ENCODE measurements at places on chromosomes 4 and X.

DNA sequence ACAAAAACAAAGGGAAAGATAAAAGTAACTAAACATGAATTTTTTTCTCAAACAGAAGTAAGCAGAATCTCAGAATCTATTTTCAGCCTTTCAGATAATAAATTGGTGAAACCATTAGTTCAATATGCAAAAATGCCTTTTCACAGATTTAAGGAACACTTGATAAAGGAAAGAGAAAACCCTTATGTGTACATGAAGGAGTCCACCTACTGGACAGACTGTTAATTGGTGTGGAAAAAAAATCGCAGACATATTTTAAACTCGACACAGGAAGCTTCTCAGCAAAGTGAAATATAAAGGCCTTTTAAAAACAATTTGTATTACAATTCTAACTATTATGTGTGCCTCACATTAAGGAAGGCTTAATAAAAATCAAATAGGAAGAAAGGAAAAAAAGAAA, 22.3 kb downstream of the COX7B2 start:
- DNase-seq = no peak

DNA sequence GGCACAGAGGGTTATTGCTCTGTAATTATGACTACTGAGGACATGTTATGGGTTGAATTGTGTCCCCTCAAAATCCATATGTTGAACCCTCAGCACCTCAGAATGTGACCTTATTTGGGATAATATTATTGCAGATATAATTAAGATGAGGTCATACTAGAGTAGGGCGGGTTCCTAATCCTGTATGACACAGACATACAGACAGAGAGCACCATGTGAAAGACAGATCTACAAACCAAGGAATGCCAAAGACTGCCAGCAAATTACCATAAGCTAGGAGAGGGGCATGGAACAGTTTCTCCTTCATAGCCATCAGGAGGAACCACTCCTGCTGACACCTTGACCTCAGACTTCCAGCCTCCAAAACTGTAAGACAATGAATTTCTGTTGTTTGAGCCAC, 115.2 kb upstream of the OTUD4 start:
- DNase-seq = no peak

- DNase-seq = peak; percentile 83
Measured at GRCh38 chr4:13705521-13706041, 78.1 kb upstream of the BOD1L1 start.

DNA sequence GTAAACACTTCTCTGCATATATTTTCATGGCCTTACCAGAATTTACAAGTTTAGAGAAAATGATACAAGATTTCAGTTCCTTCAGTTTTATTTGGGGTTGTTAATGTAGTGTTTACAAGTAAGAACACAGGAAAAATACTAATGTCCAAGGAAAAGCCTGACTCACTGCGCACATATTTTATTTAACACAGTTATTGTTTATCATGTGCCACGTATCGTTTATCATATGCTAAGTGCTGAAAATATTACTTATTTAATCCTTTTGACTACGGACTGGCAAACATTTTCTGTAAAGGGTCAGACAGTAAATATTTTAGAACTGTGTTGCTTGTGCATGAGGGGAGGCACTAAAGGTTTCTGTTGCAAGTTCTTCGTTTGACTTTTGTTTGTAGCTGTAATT, 794 bp downstream of the HSD17B13 start:
- DNase-seq = no peak
